ENCODE measurements at places on chromosomes 3 and 15.

GRCh38 chr3:151305060-151305774, 11.4 kb downstream of the GPR87 start:
- no peak for DNase-seq

GRCh38 chr3:176415661-176416295, 781.5 kb downstream of the TBL1XR1 start:
- DNase-seq, result no peak

DNA sequence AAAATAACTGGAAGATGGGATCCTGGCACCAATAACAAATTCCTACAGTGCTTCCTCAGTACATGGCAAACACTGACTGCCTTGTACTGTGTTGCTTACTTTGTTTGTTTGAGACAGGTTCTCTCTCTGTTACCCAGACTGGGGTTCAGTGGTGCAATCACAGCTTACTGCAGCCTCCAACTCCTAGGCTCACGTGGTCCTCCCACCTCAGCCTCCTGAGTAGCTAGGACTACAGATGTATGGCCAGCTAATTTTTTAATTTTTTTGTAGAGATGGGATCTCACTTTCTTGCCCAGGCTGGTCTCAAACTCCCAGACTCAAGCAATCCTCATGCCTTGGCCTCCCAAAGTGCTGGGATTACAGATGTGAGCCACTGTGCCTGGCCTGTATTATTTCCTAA, 3.7 kb upstream of the ALPK3 start:
- no peak for DNase-seq

- DNase-seq, result no peak
These were observed 81.9 kb upstream of the TOPAZ1 start for GRCh38 chr3:44159696-44160300.

DNA sequence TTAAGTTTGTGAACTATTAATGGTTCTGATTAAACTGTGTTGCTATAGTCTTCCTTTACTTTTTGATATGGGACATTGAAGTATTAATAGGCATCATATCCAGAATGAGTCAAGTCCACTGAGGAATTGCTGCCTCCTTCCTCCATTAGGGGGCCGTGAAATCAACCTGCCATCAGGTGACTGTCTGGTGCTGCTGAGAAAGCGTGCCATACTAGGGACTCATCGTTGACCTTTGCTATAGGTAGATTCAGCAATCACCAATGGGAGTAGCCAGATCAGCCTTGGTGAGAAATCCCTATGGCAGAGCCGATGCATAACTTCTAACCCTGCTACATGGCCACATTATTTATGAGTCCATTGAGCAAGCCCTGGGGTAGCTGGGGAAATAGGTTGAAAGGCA, 30.1 kb upstream of the SLC28A2 start:
- no peak for DNase-seq

DNA sequence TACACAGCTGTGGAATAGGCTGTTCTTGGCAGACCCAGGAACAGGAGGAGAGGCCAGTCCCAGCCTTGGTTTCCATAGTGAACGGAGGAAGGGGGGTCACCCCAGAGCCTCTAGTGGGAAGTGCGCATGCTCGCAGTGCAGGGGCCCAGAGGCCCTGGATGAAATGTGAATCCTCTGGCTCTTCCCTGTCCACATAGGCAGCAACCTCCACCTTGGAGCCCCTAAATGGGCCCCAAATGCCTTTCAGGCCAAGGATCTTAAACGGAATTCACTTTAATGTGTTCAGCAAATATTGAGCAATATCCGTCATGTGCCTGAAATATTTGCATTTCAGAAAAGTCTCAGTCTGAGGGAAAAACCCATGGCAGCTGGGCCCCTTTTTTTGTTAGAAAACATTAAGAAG, 3.3 kb upstream of the NDN start:
- DNase-seq, result no peak

- no peak for DNase-seq
These were observed 29.6 kb downstream of the MGLL start for GRCh38 chr3:127792541-127793292.

- DNase-seq, result peak; percentile 50
These were observed at the start of gene SV2B for GRCh38 chr15:91099995-91100813. SV2B (plus strand) TSS chr15:91100257; CDS start chr15:91226264, 126,007 bp downstream.

GRCh38 chr3:125186261-125186787, 26.2 kb downstream of the SLC12A8 start:
- DNase-seq, result no peak

- DNase-seq, result no peak
These were observed 122.0 kb upstream of the ALDH1A3 start for GRCh38 chr15:100757661-100758060.

- DNase-seq, result no peak
These were observed 4.6 kb upstream of the COL7A1 start for GRCh38 chr3:48599509-48600285.

GRCh38 chr3:69194431-69195165, 72.2 kb upstream of the LMOD3 start:
- DNase-seq, result no peak

DNA sequence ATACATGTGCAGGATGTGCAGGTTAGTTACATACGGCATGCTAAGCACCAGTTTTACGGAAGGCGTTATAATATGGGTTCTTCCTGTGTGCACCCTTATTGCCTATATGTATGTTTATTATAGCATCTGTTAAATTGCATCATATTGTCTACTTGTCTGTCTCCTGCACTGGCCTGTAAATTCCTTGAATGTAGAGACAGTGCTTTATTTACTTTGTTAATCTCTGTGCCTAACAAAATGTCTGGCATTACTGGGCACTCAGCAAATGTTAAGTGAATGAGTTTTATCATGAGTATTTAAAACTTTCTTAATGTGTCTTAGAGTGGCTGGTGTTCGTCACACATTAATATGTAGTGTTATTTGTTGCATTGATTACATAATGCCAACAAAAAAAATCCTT, 23.8 kb downstream of the MGA start:
- no peak for DNase-seq

DNA sequence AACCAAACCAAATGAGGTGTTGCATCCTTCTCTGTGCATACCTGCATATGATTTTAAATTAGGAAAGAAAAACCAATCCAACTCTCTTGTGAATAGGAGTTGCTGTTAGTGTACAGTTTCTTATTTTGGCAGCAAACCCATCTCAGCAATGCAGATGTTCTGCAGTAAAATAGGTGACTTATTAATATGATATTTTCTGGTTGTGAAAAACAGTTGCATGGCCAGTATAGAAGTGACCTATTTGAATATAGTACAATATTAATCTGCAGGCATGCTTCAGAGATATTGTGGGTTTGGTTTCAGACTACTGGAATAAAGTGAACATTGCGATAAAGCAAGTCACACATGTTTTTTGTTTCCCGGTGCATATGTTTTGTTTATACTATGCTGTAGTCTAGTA, 42.2 kb downstream of the AKAP13 start:
- DNase-seq, result no peak

- DNase-seq, result no peak
These were observed 8.6 kb downstream of the CLEC3B start for GRCh38 chr3:45034612-45035252.

DNA sequence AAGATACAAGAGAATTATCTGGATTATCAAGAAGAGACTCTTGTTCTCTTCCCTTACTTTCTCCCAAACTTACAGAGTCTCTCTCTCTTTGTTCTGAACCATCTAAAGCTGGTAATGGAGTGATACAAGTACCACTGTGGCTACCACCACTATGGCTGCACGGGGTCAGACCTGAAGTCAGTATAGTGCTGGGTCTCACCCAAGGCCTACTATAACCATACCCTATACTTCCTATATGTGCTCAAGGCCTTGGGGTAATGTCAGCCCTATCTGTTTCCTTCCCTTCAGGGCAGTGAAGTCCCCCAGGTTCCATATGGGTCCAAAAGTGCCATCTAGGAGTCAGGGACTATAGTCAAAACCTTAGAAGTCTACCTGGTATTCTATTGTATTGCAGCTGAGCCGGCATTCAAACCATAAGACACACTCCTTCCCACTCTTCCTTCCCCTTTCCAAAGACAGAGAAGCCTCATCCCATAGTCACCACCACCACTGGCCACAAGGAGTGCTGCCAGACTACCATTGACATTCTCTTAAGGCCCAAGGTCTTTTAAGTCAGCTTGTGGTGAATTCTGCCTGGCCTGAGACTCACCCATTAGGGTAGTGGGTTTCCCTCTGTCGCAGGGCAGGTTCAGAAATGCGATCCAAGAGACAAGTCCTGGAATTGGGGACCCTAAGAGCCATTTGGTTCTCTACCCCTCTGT, 615.0 kb upstream of the NECTIN3 start:
- DNase-seq, result no peak

DNA sequence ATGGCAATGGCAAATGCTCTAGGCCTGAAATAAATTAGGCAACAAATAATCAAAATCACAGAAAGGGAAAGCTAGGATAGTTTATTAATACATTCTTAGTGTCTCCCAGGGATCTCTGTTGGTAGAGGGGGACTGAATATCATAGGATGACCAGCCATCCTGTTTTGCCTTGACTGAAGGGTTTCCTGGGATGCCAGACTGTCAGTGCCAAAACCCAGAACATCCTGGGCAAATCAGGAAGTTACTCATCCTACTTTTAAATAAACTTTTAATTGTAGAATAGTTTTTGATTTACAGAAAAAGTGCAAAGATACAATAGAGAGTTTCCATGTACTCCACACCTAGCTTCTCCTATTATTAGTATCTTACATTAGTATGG, 21.8 kb upstream of the SIAH2 start:
- no peak for DNase-seq

- DNase-seq, result no peak
These were observed 99.8 kb upstream of the HERC1 start for GRCh38 chr15:63933522-63933921.

DNA sequence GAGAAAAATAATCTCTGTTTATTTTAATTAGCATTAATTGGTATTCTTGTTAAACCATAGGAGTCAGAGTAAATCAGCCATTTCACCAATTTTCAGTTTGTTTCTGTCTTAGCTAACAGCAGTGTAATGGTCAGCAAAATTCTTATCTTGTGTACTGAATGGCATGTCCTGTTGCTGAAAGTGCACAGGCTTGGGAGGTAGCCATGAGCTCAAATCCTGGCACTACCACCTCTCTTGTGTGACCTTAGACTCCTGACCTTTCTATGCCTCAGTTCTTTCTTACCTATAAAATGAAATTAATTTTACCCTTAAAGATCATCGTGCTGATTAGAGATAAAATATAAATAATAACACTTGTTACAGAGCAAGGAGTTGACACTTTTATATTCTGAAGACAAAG, 35.8 kb downstream of the MLH1 start:
- DNase-seq, result no peak

DNA sequence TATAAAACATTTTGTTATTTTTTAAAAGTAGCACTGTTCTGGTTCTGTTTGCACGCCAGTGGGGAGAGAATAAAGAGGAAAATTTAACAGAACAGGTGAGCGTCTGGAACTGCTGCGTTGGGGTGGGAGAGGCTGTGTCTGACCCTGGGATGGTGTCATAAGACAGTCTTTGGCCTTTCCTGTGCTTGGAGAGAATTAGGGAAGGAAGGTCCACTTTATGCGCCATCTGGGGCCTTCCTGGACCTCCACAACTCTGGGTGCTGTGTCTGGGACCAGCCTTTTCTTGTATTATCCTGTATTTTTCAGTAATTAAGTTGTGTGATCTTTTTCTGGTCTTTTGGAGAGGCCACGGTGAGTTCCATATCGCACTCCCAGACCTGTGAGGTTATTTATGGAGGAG, 3.3 kb downstream of the FAM43A start:
- DNase-seq, result no peak

GRCh38 chr3:57385498-57385897, 93.0 kb upstream of the ASB14 start:
- no peak for DNase-seq

GRCh38 chr3:98068824-98069223, 18.1 kb upstream of the OR5AC2 start:
- DNase-seq, result no peak

DNA sequence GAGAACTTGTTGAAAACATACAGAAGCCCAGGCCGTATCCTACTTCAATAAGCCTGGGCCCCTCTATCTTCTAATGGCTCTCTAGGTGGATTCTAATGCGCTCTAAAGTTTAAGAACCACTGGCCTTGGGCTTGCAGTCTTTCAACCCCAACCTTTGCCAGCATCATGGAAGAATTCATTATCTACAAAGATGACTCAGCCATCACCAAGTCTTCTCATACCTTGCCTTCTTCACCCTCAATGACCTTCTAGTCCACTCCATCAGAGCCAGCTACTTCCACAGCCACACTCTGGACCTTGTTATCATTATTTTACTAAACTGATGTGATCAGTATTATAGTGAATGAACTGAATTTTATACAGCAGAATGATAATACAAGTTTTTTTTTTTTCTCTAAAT, 16.9 kb upstream of the TIPARP start:
- no peak for DNase-seq

GRCh38 chr3:169657351-169658124, 6.0 kb downstream of the MECOM start:
- DNase-seq, result no peak

DNA sequence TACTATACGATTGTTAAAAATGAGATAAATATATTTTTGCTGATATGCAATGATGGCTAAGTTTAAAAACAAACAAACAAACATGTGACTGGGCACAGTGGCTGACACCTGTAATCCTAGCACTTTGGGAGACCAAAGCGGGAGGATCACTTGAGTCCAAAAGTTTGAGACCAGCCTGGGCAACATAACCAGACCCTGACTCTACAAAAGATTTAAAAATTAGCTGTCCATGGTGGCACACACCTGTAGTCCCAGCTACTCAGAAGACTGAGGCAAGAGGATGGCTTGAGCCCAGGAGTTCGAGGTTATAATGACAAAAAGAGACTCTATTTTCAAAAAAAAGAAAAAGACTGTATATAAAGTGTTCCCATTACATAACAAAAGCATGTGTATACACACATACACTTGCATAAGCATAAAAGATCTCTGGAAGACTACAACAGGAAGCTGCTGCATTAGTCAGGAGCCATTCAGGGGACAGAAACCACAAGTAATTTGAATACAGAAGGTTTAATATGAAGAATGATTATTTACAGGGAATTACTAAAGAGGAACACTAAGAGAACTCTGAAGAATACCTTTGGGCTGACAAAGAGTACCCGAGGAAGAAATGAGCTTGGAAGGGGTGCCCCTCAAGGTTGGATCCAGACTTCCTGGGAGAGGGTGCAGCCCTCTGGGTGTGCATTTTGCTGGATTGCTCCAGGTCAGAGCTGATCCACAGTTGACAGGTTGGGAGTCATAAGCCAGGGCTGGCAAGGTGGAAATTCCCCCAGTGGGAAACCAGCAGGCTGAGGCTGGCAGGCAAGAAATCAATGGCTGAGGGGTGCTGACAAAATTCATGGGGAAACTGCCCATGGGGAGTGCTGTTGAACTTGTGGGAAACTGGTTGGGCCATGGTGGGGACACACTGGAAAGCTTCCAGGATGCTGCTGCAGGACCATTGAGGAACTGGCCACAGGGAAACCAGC, 9.3 kb upstream of the TM4SF18 start:
- DNase-seq, result no peak
